NCI-H460 (cell line): ENCODE measurements at places on chromosomes 2 and 18. TPM values are rescaled to one million over a fixed set of nuclear protein-coding genes. Genes with fewer than 3 reads are reported as not detected.

GRCh38 chr2:104872866-104873688 is 19.2 kb downstream of the POU3F3 start:
- peak; percentile 79 for DNase-seq

- no peak for DNase-seq
These were observed 9.1 kb upstream of the COL3A1 start for GRCh38 chr2:188964976-188965546.

The CNTNAP5 gene
- total RNA-seq, result not detected in 2 replicates

- no peak for DNase-seq
These were observed at the start of gene WNT10A for GRCh38 chr2:218880102-218880858. WNT10A (plus strand) TSS chr2:218880852; CDS start chr2:218880996, 144 bp downstream.

GRCh38 chr2:58788402-58788801 is 547.3 kb upstream of the FANCL start:
- DNase-seq, result no peak

The IL37 gene
- total RNA-seq, result 0.75 TPM in 1 of 2 replicates, not detected in the other

The MC5R gene
- total RNA-seq, result not detected in 2 replicates

- no peak for DNase-seq
These were observed 259.1 kb downstream of the TWIST2 start for GRCh38 chr2:239106966-239107365.
